Fibroblast of skin of left quadriceps (primary cell): ENCODE measurements at places on chromosomes 3 and 15.

- no peak for DNase-seq
Observed at GRCh38 chr3:97957617-97958311, 14.5 kb downstream of the RIOX2 start.

DNA sequence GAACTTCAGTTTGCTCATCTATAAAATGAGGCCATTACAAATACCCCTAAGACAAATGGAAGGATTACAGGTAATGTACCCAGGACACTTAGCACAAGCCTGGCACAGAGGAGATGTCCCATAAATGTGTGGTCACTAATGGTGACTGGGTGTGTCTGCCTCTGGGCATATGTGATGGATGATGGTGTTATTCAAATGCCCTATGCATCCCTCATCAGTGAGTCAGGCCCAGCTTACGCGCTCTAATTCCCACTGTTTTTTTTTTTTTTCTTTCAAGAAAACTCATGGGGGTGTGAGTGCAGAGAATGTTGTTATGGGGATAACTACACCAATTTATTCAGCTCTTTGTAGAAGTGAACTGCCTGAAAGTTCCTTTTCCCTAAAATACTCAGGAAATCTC is 23.6 kb upstream of the KIF23 start:
- no peak for DNase-seq

GRCh38 chr3:107650788-107651187 is 128.0 kb downstream of the BBX start:
- no peak for DNase-seq

- DNase-seq, result no peak
Observed at GRCh38 chr15:91469632-91470567, 369.8 kb downstream of the SV2B start.

DNA sequence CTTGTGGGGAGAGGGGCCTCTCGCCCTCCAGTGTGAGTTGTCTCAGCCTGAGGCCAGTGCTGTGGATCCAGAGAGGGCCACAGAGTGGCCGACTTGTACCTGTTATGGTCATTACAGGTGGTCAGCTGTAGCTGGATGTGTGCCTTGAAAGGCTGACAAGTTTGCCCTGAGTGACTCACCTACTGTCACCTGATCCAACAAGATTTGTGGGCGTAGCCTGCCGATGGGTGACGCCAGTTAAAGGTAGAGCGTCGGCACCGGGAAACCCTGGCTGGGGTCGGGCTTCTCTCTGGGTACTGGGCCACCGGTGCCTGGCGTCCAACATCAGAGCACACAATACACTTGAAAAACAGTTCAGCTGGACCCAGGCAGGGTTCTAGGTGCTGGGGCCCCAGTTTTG is 2.8 kb upstream of the ISG20 start:
- DNase-seq, result no peak

- DNase-seq, result no peak
Observed at GRCh38 chr3:12347301-12347700, 58.4 kb downstream of the PPARG start.

GRCh38 chr15:60074181-60074885 is 70.2 kb downstream of the FOXB1 start:
- no peak for DNase-seq

DNA sequence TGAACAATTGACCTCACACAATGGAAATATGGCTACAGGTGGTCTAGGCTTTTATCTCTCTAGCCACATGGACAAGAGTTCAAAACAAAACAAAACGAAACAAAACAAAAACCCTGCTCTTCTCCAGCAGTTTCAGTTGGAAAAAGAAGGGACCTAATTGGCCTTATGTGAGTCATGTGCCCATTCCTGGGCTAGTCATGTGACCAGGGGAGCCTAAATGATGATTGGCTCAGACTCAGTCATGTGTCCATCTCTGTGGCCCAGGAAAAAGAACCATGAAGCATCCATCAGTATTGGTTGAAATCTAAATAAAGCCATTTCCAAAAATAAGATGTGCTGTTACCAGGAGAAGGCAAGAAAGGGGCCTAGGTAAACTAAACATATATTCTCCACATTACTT is 96.8 kb downstream of the ANXA2 start:
- DNase-seq, result no peak

- no peak for DNase-seq
Observed at GRCh38 chr15:87733541-87733941, 523.0 kb downstream of the NTRK3 start.

DNA sequence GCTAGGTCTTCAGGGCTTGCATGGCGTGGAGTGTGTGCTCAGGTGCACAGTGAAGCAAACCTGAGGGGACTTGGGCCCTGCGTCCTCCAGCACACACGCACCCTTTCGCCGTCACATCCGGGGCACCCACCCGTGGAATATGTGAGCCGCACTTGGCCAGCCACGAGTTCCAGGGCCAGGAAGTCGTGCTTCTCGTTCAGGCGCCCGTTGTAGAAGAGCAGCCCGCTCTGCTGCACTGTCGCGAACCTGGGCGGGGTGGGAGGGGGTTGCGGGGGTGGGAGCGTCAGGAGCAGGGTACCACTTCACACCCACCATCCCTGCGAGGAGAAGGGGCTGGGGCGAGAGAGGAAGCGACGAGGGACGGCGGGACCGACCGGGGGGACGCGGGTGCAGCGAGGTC is 7.1 kb downstream of the CELSR3 start:
- DNase-seq, result no peak

GRCh38 chr3:152444029-152444641 is 175.4 kb downstream of the MBNL1 start:
- DNase-seq, result peak; percentile 35

- DNase-seq, result no peak
Observed at GRCh38 chr3:13098192-13098988, 25.2 kb upstream of the IQSEC1 start.

- no peak for DNase-seq
Observed at GRCh38 chr15:31567861-31568260, 241.2 kb downstream of the KLF13 start.

GRCh38 chr15:59364248-59364647 is 8.4 kb downstream of the MYO1E start:
- DNase-seq, result no peak

DNA sequence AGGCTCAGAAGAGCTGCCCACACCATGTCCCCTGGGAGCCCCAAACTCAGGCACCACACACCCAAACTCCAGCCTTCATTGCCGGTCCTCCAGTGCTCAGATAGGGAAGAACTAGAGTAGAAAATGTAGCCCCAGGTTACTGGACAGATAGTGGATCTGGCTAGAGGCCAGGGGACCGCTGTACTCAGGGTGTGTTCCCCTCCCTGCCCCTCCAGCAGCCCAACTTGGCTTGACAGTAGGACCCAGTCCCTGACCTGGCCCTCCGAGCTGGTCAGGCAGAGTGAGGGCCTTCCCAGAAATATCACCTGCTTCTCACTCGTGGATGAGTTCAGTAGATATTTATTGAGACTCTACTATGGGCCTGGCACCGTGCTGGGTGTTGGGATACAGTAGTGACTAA is 100.0 kb downstream of the CORO2B start:
- DNase-seq, result no peak

GRCh38 chr3:64311424-64312061 is 86.3 kb upstream of the PRICKLE2 start:
- DNase-seq, result no peak

DNA sequence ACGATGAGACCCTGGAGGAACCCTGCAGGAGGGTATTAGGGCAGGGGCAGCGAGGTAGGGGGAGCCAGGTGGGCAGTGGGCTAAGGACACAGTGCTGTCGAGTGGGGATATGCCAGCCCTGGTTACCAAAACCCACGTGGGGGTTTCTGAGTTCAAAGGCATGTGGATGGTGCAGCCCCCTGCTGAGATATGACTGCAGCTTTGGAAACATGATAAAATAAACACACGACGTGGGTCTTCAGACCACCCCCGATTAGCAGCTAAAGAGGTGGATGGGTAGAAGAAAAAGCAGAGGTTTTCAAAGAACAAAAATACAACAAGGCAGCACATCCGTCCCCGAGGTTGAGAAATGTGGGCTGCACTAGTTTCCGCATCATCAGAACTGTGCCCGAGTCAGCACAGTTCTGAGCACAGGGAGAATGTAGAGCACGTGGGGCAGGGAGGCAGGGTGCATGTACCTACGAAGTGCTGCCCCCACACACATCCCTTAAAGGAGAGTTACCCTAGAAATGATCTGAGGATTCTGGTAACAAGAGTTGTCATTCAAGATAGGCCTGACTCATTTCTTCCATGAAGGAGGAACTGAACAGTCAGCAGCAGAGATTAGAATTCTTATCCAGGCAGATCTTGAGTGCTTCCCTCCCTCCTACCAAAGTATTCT is 121.3 kb downstream of the RPLP1 start:
- no peak for DNase-seq

- no peak for DNase-seq
Observed at GRCh38 chr3:194691481-194692283, 6.0 kb downstream of the FAM43A start.

GRCh38 chr3:195546130-195546560 is 3.0 kb upstream of the PPP1R2 start:
- DNase-seq, result peak; percentile 31

DNA sequence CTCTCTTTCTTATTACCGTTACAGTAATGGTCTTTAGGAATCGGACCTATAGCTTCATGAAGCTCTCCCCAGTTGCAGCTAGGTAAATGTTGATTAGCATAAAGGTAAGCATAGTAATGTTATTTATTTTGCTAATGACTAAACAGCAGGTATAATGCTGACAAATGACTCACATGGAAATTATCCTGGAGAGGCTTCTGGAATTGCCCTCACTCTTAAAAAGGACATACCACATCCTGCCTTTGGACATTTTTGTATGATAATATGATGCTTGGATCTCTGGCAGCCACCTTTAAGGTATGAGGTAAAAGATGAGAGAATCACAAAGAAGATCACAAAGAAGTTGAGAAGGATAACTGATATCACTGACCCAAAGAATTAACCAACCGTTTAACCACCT is 238.6 kb downstream of the CHL1 start:
- DNase-seq, result no peak

GRCh38 chr3:112086076-112086854 is at the start of gene C3orf52:
Gene C3orf52 (plus strand): TSS chr3:112086389. CDS start chr3:112086408, 19 bp downstream.
- DNase-seq, result no peak

DNA sequence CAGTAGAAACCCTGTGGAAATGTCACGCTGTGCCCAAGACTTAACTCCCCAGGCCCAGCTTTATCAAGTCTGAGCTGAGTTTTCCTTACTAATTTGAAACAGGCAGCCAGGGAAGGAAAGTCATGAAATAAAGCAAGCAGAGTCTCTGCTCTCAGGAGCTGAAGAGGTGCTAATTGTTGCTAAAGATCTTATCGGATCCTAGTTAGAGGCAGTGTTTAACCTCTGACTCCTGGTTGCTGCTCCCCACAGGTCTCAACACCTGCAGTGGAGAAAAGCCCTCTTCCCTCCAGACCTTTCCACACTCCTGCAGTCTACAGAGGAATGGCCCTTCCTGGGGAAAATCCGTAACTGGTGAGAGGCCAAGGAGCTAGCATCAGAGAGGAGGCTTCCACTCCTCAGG is 628.2 kb downstream of the NTRK3 start:
- no peak for DNase-seq

DNA sequence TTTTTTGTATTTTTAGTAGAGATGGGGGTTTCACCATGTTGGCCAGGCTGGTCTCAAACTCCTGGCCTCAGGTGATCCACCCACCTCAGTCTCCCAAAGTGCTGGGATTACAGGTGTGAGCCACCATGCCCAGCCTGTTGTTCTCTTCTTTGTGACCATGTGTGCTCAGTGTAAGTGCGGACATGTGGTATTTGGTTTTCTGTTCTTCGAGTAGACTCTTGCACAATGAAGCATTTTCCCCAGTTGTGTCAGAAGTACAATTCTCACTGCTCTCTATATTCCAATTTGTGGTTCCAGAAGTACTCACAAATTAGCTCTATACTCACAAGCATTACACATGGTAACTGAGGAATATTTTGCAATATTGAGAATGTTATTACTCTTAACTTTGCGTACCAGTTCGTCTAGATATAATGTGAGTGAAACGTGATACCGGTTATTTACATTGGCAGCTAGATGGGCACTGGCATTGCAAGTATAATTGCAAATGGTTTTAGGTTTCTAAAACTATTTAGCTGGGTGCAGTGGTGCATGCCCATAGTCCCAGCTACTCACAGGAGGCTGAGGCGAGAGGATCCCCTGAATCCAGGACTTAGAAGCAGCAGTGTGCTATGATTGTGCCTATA is 34.2 kb upstream of the MTMR14 start:
- DNase-seq, result no peak

GRCh38 chr3:180804916-180805315 is 107.6 kb upstream of the FXR1 start:
- DNase-seq, result peak; percentile 8

DNA sequence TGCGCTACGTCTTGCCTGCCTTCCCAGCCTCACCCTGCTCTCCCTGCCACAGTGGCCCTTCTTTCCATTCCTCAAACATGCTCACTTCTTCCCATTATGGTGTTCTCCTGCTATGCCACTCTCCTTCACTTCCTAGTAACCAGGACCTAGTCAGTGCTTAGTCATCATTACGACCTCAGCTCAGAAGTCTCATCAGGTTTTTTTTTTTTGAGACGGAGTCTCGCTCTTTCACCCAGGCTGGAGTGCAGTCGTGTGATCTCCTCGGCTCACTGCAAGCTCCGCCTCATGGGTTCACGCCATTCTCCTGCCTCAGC is 149.5 kb downstream of the GREM1 start:
- no peak for DNase-seq

DNA sequence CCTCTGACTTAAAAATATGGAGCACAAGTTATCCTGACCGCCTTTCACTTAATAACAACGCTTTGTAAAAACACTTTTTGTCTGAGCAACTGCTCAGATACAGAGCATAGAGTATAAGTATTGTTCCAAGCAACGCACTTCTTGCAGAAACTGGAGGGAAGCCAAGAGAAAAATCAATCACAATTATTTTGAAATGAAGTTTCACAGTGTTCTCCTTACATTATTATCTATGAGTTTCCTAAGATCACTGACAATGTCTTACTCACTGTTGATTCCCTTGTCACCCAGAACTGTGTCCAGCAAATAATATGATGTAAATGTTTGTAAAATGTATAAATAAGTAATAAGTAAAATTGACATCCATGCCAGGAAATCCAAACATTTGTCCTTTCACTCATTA is 184.6 kb upstream of the GPR149 start:
- no peak for DNase-seq

DNA sequence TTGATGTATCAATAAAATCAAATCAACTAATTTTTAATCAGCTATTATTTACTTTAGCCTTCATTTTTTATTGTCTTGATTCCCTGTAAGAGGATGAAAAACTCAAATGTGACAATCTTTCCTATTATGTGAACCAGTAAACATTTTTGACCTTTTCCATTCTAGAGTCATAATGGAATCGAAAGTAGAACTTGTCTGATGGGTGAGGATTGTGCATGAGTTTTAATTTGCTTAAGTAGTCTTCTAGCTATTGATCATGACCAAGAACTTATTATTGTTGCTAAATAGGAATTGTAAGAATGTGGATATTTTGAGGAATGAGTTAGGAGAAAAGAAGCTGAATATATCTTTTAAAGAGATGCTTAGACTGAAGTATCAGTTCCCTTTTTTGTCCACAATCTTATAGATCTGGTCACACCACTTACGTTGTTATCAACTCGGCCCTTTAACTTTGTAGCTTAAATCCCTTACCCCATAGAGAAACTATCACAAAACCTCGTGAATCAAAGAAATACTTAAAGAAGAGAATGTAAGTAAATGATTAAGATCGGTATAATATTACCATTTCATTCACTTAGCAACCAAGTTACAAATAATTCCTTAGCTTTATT is 147.3 kb downstream of the TP63 start:
- DNase-seq, result no peak

GRCh38 chr3:169668957-169669741 is 5.6 kb upstream of the MECOM start:
- peak; percentile 12 for DNase-seq
